Kidney epithelial cell (primary cell): ENCODE measurements at places on chromosomes 5 and 9.

- DNase-seq: no peak
Measured at GRCh38 chr5:141565826-141566570, 52.8 kb downstream of the DIAPH1 start.

- DNase-seq: no peak
Measured at GRCh38 chr5:107578051-107578635, 92.6 kb downstream of the EFNA5 start.

- DNase-seq: no peak
Measured at GRCh38 chr5:15001517-15001916, 129.9 kb upstream of the ANKH start.

GRCh38 chr5:13930541-13931171, 13.8 kb downstream of the DNAH5 start:
- DNase-seq: no peak

- DNase-seq: no peak
Measured at GRCh38 chr9:97633859-97634490, 354 bp downstream of the NCBP1 start.

DNA sequence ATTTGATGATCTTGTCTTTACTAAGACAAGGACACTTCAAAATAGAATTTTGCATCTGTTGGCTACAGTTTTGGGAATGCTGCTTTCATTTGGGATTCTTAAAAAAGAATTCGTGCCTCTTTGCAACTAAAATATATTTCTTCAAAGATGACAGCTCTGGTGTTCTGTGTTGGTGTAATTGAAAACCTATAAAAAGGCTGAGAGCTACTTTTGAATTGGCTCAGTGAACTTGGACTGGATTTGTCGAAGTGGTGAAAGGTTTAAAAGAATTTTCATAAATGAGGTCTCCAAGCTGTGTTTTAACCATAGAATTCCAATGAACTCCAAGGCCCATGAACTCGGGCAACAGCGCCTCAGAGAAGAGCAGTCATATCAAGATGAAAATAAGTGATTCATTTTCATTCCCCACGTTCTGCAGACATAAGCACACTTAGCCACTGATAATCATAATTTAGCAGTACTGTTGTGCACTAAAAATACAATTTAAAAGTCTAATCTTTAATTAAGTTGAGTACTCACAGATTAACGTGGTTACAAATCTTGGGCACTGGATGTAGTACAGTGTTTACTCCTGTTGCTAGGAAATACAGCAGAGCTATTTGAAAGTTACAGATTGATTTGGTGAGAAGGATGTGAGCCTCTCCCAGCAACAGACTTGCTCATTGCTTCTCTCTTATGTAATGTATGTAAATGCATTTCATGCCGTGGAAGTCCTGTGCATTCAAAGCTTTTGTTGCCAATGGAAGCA, 10.9 kb downstream of the SNCAIP start:
- DNase-seq: no peak

- DNase-seq: peak; percentile 4
Measured at GRCh38 chr5:102153003-102153759, 142.9 kb downstream of the SLCO4C1 start.

- DNase-seq: no peak
Measured at GRCh38 chr9:88071331-88071730, 66.9 kb downstream of the SPATA31C2 start.

- no peak for DNase-seq
Measured at GRCh38 chr5:77129391-77129990, 42.4 kb upstream of the ZBED3 start.

GRCh38 chr5:144812763-144813162, 642.1 kb downstream of the KCTD16 start:
- DNase-seq: no peak

DNA sequence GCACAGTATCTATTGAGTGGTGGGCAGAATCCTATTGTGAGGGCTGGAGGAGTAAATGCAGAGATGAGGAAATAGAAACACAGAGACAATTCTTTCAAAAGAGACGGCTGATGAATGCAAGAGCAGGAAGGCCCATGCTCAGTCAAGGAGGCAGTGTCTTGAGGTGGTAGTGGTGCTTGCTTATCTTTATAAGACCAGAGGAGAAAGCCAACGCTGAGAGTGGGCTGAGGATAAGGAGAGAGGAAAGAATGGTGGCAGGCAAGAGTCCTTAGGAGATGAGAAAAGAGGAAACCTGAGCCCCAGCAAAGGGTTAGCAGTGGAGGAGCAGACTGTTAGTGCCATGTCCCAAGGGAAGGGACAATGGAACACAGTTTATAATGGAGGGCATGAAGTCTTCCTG, 86.0 kb downstream of the SNCAIP start:
- no peak for DNase-seq

DNA sequence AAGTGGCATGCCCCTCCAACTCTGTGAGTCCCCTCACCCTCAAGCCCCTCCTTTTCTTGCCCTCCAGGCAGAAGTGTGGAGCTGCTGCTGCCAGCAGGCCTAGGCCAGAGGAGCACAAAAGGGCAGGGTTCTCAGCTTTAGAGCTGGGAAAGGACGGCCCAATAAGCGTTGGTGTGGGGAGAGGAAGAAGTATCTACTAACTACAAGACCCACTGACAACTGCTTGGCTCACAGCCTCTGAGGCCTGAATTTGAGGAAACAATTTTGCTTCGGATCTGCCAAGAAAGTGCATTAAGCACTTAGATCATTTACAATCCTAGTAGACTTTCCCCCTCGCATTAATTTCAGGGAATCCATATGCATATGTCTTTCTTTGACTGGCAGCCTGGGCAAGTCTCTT, 179.4 kb downstream of the SNX18 start:
- no peak for DNase-seq

GRCh38 chr5:102946414-102946813, 173.5 kb downstream of the GIN1 start:
- no peak for DNase-seq

DNA sequence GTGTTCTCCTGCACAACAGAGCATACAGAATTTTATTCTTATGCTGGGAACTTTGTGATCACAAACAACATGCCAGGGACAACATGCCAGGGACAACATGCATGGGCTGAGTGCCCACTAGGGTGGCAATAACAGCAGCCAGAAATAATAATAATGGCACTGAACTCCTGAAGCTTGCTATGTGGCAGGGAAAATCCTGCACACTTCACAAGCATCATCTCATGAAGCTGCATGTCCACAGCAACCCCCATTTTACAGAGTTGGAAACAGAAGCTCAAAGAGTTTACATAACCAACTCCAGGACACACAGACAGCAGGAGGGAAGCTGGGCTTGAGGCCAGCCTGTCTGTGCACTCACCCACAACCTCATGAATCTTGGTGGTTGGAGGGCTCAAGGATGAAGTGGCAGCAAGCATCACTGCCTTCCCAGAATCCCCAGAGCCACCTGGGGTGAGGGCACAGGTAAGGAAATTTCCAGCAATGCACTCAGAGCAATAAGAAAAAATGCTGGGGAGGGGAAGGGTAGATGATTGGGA, 111.4 kb downstream of the GABBR2 start:
- no peak for DNase-seq

- DNase-seq: no peak
Measured at GRCh38 chr9:89814340-89815040, 209.7 kb downstream of the GADD45G start.

- no peak for DNase-seq
Measured at GRCh38 chr9:89434636-89435035, 63.3 kb downstream of the SEMA4D start.
